ENCODE measurements at places on chromosomes 7 and 10.

DNA sequence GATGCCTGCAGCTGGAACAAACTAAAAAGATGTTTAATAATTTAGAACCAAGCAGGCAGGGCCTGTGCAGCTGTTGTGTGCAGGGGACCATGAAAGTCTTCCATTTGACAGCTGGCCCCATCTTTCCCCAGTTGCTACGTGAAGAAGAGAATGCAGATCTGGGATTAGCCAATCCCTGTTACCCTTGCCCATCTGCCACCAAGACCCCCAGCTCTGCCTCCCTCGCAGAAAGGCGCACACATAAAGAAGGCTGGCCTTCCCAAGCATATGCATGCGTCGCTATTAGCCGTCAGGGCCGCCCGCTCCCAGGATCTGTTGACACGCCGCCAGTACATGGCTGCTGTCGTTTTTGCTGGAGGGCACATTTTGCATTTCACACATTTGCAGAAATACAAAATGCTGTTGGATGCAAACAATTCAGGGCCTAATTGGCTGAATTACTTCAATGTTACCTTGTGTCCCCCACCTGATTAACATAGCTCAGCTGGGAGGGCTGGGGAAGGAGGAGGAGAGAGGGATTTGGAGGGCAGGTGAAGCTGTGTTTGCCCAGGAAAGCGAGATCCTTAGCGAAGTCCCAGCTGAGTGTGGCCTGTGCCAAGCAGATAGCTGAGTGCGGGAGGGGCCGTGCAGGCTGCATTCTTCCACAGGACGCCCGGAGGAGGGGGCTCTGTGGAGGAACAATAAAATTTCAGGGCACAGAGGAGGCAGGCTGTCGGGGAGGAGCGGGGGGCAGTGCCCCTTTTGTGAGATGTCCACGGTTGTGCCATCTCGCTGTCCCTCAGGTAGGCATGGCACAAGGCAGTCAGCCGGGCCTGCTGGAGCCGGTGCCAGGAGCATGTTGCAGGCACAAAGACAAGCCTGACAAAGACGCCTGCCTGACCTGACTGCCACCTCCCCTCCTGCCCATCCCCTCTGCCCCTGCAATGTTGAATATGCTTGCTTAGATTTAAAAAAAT lies 443.0 kb upstream of the MKI67 start:
- H3K27me3 ChIP-seq: no peaks in the 10 kb centered on the region
- no peak for DNase-seq
- no peaks in the 10 kb centered on the region for H3K4me1 ChIP-seq
- no peak overlapping the region for H3K27ac ChIP-seq
- no peaks in the 10 kb centered on the region for H3K36me3 ChIP-seq

DNA sequence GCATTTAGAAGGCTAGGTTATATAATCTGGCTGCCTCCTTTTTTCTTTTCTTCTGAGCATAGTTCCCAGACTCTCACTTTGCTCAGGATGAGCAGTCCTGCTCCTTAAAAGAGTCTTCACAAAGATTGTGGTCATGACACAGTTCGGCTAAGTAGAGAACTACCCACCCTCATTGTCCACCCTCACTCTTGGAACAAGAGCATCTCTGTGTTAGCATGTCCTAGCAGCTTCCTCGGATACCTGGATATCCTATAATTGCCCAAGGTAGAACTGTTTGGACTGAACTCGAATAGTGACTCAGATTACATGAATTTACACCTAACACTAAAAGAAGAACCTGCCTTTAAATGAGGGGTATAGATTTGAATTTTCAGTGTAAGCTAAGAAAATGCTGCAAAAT lies 572.0 kb downstream of the SUGCT start:
- H3K27ac ChIP-seq: no peak overlapping the region
- no peaks in the 10 kb centered on the region for H3K27me3 ChIP-seq
- no peaks in the 10 kb centered on the region for H3K4me1 ChIP-seq
- no peaks in the 10 kb centered on the region for H3K36me3 ChIP-seq
- H3K4me3 ChIP-seq: no peak overlapping the region

DNA sequence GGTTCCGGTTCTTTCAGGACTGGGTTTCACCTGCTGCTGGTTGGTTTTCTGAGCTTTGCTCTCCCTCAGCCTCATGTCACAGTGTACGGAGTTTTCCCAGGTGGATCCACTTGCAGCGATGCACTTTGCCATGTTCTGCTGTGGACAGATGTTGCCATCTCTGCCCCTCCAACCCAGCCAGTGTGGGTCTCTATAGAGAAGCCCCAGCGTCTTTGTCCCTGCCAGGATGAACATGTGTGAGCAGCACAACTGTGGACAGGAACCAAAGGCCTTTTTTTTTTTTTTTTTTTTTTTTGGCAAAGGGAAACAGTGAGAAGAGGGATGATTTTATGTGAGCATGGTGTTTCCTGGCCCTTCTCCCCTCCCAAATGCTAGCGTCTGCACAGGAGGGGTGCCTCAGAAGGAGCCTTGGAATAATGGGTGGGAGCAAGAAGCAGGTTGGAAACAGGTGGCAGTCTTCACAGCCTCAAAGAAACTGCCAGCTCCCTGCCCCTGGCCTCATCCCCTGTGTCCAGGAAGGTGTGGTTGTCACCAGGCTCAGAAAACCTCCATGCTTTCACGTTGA lies 106.5 kb downstream of the RPS24 start:
- no peak overlapping the region for H3K4me3 ChIP-seq
- peaks cover 39% of the 10 kb centered on the region for H3K27me3 ChIP-seq
- DNase-seq: no peak
- no peaks in the 10 kb centered on the region for H3K36me3 ChIP-seq

GRCh38 chr10:100535338-100535714 lies 417 bp upstream of the HIF1AN start:
- no peak overlapping the region for H3K27ac ChIP-seq
- H3K4me3 ChIP-seq: no peak overlapping the region
- DNase-seq: no peak

DNA sequence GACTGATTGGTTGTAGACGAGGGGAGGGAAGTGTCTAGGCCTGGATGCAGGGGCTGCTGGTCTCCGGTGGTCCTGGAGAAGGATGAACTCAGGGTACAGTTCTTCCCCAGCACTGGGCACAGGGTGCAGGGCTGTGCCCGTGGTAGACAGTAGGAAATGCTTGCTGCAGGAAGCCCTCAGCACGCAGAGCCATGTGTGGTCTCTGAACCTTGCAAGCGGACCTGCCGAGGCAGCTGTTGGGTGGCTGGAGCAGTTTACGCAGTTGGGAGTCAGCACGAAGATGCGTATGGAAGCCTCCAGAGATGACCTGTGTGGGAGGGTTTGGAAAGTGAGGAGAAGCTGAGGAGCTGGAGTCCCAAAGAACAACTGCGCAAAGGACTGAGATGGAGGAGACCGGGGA lies 39.0 kb downstream of the DOCK1 start:
- no peaks in the 10 kb centered on the region for H3K4me1 ChIP-seq
- H3K27me3 ChIP-seq: no peaks in the 10 kb centered on the region
- no peak for DNase-seq
- H3K27ac ChIP-seq: no peak overlapping the region

DNA sequence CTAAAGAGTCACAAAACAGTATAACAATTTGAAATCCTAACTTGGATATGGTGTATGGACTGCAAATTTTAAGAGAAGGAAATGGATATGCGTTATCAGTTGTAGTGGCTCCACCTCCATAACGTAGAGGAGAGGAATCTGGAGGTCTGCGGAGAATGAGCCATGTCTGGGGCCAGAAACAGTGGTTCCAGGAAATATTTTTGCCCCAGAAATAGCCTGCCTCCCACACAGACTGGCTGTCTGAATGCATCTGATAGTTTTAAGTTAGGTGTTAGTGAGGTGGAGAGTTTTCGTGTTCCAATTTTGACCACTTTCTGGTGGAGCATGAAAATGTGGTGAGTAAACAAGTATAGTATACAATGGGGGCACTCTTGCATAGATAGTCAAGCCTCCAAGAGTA lies 1.6 kb downstream of the PHTF2 start:
- peak overlapping the region; percentile 97 for H3K4me3 ChIP-seq
- no peak for DNase-seq
- H3K27me3 ChIP-seq: no peaks in the 10 kb centered on the region
- H3K27ac ChIP-seq: peak overlapping the region; percentile 99
- peaks cover 61% of the 10 kb centered on the region for H3K4me1 ChIP-seq

DNA sequence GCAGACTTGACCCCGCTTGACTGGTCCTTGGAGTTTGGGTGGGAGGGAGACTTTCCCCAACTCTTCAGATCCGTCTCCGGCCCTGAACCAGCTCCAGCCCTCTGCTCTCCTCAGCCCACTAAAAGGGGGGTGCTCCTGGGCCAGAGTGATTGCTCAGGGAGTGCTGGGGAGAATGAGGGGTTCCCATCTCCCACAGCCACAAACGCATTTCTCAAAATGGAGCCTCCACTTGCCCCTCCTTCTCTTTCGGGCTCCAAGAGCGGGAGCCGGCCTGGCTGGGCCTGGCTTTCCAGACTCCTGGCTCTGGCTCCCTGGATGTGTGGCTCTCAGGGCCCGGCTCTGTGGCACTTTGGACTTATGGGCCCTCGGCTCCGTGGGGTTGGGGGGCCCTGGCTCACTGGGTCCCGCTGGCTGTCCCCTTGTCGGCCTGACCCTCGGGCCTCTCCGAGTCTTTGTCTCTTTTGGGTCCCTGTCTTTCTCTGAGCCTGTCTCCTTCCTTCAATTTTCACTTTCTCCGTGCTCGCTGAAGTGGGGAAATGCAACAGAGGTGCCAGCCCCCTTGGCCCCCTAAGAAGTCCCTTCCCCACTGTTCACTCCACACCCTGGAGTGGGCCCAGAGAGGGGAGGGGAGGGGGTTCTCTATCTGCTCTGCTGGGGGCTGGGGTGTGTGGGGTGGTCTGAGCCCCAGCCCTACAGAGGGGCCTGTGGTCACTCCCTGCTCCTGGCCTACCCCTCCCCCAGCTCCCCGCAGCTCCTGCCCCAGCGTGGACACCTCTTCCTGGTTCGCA lies 713 bp downstream of the LZTS2 start:
- no peaks in the 10 kb centered on the region for H3K27me3 ChIP-seq
- peak overlapping the region; percentile 65 for H3K27ac ChIP-seq
- no peak for DNase-seq
- H3K4me1 ChIP-seq: peaks cover 26% of the 10 kb centered on the region
- peak overlapping the region; percentile 94 for H3K4me3 ChIP-seq
- peaks cover 7% of the 10 kb centered on the region for H3K36me3 ChIP-seq

GRCh38 chr10:103534621-103535498 lies 41.4 kb downstream of the NEURL1 start:
- no peak overlapping the region for H3K27ac ChIP-seq
- no peaks in the 10 kb centered on the region for H3K4me1 ChIP-seq
- no peaks in the 10 kb centered on the region for H3K36me3 ChIP-seq
- peaks cover 16% of the 10 kb centered on the region for H3K27me3 ChIP-seq
- H3K4me3 ChIP-seq: no peak overlapping the region

DNA sequence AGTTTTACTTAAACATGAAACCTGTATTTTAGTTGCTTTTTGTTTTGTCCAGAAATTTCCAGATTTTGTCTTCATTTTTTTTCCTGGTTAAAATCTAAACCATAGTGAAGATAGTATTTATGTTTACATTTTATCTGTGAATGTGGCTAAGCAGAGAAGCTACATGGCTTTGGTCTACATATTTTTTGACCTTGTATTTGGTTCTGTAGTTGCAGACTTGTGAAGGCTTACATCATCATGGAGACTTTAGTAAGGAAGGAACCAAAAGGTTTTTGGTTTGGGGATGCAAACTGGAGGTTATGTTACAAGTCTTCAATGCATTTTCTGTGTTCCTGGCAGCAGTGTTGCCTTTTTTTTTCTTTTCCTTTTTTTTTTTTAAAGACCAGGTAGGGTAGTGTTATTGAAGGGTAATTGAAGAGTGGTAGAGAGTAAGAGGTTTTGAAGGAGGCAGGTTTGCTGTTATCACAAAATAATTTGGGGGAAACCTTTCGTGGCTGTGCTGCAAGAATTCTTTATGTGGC lies 30.9 kb upstream of the VDAC2 start:
- H3K36me3 ChIP-seq: peaks cover 3% of the 10 kb centered on the region
- no peaks in the 10 kb centered on the region for H3K27me3 ChIP-seq
- no peak overlapping the region for H3K4me3 ChIP-seq
- H3K4me1 ChIP-seq: peaks cover 8% of the 10 kb centered on the region
- no peak overlapping the region for H3K27ac ChIP-seq

GRCh38 chr10:123879606-123880257 lies 11.9 kb downstream of the CPXM2 start:
- DNase-seq: no peak
- H3K27ac ChIP-seq: no peak overlapping the region
- H3K27me3 ChIP-seq: peaks cover 9% of the 10 kb centered on the region
- H3K4me3 ChIP-seq: no peak overlapping the region
- no peaks in the 10 kb centered on the region for H3K36me3 ChIP-seq
- H3K4me1 ChIP-seq: peaks cover 2% of the 10 kb centered on the region

DNA sequence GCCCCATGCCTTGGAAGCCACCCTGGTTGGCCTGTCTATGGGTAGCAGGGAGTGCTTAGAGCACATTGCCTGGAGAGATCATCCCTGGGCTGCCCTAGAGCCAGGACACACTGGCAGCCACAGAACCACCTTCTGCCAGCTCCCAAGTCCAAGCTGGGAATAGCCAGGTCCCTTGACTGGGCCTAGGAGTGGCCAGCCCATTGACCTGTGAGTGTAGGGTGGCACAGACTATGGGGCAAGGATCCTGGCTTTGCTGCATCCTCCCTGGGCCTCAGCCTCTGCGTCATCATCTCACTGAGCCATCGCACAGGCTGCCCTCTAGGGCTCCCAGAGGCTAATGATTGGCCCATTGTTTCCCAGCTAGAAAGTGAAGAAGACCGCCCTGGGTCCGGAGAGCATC lies 7.0 kb downstream of the AQP1 start:
- no peak for DNase-seq
- no peak overlapping the region for H3K27ac ChIP-seq
- H3K4me3 ChIP-seq: no peak overlapping the region
- H3K4me1 ChIP-seq: peaks cover 3% of the 10 kb centered on the region
- no peaks in the 10 kb centered on the region for H3K36me3 ChIP-seq
- peaks cover 4% of the 10 kb centered on the region for H3K27me3 ChIP-seq

DNA sequence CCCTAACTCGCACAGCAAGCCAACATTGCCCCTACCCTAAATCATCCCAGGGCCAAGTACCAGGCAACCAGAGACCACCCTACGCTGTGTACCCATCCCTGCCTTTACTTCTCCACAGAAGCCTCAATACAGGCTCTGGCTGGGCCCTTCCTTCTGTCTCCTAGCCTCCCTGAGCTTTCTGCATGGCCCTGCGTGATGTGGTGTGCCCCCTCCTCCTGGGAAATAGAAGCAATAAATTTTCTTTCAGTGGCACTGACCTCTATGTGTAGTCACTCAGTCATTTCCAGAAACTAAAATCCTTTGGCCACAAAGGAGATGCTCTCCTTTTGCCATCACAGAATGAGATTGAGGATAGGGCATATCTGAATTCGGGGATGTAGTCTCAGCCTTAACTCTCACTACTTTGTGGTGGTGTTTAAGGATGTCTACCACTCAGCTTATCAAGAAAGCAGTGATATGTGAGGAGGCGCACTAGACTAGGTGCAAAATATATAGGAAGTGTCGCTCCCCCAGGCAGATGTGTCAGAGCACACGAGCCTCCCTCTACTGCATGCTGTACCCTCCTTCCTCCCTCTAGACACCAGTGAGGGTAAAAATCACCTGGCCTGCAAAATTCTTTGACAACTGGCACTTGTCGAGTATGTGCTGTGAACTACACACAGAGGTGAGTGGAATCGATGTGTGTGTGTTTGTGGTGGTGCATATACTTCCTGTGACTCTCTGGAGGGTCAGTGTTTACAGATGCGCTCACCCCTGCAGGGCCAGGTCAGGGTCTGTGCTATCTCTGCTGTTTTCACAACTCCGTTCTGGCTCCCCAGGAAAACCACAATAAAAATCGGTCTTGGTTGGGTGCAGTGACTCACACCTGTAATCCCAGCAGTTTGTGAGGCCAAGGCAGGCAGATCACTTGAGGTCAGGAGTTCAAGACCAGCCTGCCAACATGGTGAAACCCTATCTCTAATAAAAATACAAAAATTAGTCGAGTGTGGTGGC lies 825.9 kb upstream of the IGFBP3 start:
- no peaks in the 10 kb centered on the region for H3K36me3 ChIP-seq
- no peaks in the 10 kb centered on the region for H3K27me3 ChIP-seq
- no peak overlapping the region for H3K27ac ChIP-seq
- H3K4me1 ChIP-seq: no peaks in the 10 kb centered on the region

GRCh38 chr10:44618910-44619309 lies 234.0 kb upstream of the CXCL12 start:
- no peak overlapping the region for H3K27ac ChIP-seq
- no peak for DNase-seq
- H3K27me3 ChIP-seq: no peaks in the 10 kb centered on the region
